ENCODE measurements at places on chromosomes 2 and 18. TPM values are rescaled to one million over a fixed set of nuclear protein-coding genes. Genes with fewer than 3 reads are reported as not detected.
A peak's percentile ranks its signal among the peaks of the same experiment; 100 is the strongest.

GRCh38 chr2:168003876-168004275, 243.5 kb downstream of the STK39 start:
- no peak for DNase-seq
- no peaks in the 10 kb centered on the region for H3K27me3 ChIP-seq
- no peak overlapping the region for H3K4me3 ChIP-seq
- H3K4me1 ChIP-seq: no peaks in the 10 kb centered on the region

DNA sequence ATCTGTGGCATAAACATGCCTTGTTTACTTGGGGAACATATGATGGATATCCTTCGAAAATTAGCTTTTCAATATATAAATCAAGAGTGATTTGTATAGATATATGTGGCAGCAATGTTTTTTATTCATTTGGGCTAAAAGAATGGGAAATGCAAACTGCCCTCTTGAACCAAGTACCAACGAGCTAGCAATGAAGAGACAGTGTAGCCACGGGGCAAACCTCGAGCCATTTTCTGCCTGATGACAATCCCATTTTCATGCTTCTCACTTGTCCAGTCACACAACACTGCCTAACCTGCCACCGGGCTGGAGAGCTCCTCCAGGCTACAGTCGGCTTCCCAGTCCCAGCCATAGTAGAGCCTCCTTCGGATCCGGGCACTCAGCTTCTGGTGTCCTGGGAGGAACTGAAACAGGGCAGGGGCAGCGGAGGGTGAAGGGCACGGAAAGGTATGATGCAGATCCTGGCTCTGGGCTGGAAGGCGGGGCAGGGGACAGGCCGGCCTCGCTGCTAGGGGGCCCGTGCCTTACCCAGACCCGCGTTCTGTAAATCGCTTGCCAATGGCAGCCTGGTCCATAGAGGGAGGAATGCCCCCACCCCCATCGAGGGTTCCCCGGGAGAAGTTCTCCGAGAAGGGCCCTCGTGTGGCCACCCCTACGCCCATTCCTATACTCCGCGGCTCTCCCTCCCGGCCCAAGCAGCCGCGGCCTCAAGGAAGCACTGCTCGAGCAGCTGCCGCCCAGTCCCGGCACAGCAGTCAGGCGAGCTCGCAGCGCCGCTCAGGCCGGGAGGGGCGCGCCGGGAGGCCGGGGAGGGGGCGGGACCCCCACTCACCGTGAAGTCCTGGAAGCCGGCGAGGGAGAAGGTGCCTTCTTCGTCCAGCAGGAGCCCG, 552 bp downstream of the CNPPD1 start:
- H3K4me1 ChIP-seq: peaks cover 21% of the 10 kb centered on the region
- peak overlapping the region; percentile 98 for H3K27ac ChIP-seq
- no peaks in the 10 kb centered on the region for H3K27me3 ChIP-seq

DNA sequence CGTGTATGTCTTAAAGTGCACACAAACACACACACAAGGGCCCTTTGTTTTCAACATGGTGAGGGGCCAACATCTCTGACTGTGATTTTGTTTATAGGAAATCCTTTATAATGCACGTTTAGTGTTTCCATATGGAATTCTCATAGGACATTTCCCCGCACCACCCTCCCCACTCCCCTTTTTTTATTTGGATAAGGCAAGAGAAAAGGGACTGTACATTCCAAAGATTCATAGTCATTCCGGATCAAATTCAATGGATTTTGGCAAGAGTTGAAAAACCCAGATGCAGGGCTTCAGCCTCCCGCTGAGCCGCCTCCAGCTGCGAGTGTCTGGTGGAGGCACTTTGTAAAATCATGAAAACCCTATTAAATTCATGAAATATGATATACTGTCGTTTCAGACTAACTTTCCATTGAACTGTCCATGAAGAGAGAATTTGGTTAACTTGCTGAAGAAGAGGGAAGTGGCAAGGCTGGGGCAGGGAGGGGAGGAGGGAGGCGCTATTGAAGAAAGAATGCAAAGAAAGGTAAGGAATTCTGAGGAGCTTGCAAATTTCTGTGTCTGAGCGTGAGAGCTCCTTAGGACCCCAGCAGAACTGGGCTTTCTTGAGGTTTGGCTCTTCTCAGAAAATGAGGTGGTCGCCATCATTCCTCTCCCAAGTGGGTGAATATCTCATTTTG, 25.8 kb upstream of the SLC14A2 start:
- DNase-seq: no peak
- no peaks in the 10 kb centered on the region for H3K36me3 ChIP-seq
- H3K27me3 ChIP-seq: no peaks in the 10 kb centered on the region
- H3K4me3 ChIP-seq: peak overlapping the region; percentile 49
- H3K4me1 ChIP-seq: peaks cover 13% of the 10 kb centered on the region
- peak overlapping the region; percentile 53 for H3K27ac ChIP-seq

DNA sequence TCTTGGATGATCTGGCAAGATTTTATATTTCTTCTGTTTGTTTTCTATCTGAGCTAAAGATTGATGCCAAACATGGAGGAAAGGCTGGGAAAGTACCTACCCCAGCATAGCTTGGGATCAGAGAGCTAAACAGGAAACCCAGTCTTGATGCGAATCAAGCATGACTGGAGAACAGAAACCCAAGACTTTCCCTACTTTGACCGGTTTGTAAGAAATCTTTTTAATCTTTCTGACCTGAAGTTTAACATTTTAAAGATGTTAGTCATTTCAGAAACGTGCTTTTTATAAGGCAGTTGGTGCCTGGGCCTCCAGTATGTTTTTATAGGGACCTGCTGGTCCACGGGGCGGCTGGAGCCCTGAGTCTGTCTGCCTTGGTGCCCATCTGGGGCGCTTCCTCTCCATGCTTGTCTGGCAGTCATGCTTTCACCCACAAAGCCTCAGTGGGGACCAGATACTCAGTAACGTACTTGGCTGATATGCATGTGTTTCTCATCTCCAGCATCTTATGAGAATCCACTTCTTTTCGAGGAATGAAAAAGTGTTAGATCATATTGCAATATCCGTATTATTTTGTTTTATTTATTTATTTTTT, 266.5 kb downstream of the PTGR3 start:
- H3K36me3 ChIP-seq: no peaks in the 10 kb centered on the region
- H3K27ac ChIP-seq: no peak overlapping the region
- H3K4me3 ChIP-seq: no peak overlapping the region
- DNase-seq: no peak
- no peaks in the 10 kb centered on the region for H3K27me3 ChIP-seq

DNA sequence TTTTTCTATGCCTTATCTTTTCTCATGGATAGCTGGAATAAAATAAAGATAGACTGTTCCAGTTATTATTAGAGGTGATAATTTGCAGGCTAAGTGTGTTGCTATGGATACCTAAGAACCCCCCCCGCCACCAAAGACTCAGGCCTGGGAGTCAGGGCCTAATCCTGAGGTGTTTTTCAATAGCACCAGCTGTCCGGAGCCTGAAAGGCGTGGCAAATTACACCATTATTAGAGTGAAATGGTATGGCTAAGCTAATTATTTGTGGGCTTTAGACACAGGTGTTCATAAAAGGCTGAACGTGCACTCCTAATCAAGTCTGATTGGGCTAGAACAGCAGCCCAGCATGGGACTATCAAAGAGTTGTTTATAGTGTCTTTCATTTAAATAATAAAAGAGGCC, 293.2 kb upstream of the DCC start:
- no peaks in the 10 kb centered on the region for H3K36me3 ChIP-seq
- no peaks in the 10 kb centered on the region for H3K4me1 ChIP-seq
- no peak for DNase-seq
- H3K27me3 ChIP-seq: no peaks in the 10 kb centered on the region
- H3K4me3 ChIP-seq: no peak overlapping the region
- no peak overlapping the region for H3K27ac ChIP-seq

- H3K36me3 ChIP-seq: no peaks in the 10 kb centered on the region
- H3K4me3 ChIP-seq: no peak overlapping the region
These were observed 148.6 kb upstream of the FIGN start for GRCh38 chr2:163884416-163884815.

DNA sequence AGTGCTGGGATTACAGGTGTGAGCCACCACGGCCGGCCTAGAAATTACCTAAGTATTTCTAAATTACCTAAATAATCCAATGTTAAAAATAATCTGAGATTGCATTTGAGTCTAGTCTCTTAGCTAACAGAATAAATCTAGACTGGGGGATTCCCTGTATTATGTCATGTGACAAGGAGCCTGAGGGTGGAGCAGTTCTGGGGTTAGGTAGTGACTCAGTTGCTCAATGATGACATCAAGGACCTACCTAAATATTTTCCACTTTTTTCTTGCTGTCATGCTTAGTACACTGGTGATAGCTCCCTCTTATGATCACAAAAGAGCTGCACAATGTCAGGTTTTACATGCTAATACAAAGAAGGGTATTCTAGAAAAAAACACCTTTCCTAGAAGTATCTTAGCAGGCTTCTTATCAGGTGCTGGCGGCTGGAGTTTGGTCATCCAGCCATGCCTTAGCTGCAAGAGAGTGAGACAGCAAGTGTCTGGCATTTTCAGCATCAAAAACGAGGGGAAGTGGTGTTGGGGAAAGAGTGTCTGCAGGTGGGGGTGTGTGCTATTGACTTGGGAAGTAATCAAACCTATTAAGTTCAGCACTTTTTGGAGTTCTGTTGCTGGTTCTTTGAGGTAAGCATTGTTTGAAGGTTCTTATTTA, 17.5 kb upstream of the CEP192 start:
- H3K4me1 ChIP-seq: no peaks in the 10 kb centered on the region
- no peak overlapping the region for H3K4me3 ChIP-seq
- no peak overlapping the region for H3K27ac ChIP-seq

DNA sequence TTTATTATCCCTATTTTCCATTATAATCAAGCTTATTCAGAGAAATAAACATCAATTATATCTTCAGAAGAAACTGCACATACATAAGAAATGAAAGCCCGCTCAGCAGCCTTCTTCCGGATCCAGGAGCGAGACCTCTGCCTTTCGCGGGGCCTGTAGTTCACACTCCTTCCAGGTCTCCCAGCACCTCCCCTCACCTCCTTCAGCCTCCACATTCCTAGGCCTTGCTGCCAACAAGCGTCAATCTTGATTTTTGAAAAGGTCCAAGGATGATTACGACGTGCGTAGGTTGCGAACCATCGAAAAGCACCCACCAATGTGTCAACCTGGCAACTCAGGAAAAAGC, 355 bp upstream of the KIDINS220 start:
- H3K27me3 ChIP-seq: no peaks in the 10 kb centered on the region
- H3K4me3 ChIP-seq: peak overlapping the region; percentile 84
- peaks cover 17% of the 10 kb centered on the region for H3K4me1 ChIP-seq
- no peak for DNase-seq
- no peaks in the 10 kb centered on the region for H3K36me3 ChIP-seq
- peak overlapping the region; percentile 69 for H3K27ac ChIP-seq

- H3K27ac ChIP-seq: no peak overlapping the region
- H3K4me1 ChIP-seq: no peaks in the 10 kb centered on the region
- H3K27me3 ChIP-seq: no peaks in the 10 kb centered on the region
- DNase-seq: no peak
These were observed 142.4 kb downstream of the MREG start for GRCh38 chr2:215870986-215871385.

- no peaks in the 10 kb centered on the region for H3K4me1 ChIP-seq
- H3K27me3 ChIP-seq: no peaks in the 10 kb centered on the region
- H3K27ac ChIP-seq: no peak overlapping the region
- H3K36me3 ChIP-seq: no peaks in the 10 kb centered on the region
- DNase-seq: no peak
These were observed 352.8 kb downstream of the THSD7B start for GRCh38 chr2:137118140-137118539.

HES6 gene
- 12.3 TPM for total RNA-seq

IER3IP1 gene
- total RNA-seq: 9.1 TPM

C18orf54 gene
- 1.6 TPM for total RNA-seq

CHMP1B gene
- total RNA-seq: 59.8 TPM

MYO5B gene
- total RNA-seq: 13.5 TPM

CD8B2 gene
- total RNA-seq: not detected

Data from thoracic aorta (tissue), 2 donors.